ENCODE measurements at places on chromosomes 6 and 20. TPM values are rescaled to one million over a fixed set of nuclear protein-coding genes. Genes with fewer than 3 reads are reported as not detected.

FAM217A gene
- not detected for total RNA-seq

TCF15 gene
- not detected for total RNA-seq

LINC00237 gene
- not detected for total RNA-seq

- DNase-seq, result no peak
- H3K27ac ChIP-seq, result no peak overlapping the region
- peaks cover 3% of the 10 kb centered on the region for H3K4me1 ChIP-seq
- H3K4me3 ChIP-seq, result no peak overlapping the region
Measured at GRCh38 chr20:48893374-48893773, 28.1 kb upstream of the ARFGEF2 start.

- H3K4me1 ChIP-seq, result no peaks in the 10 kb centered on the region
- peak; percentile 76 for DNase-seq
- H3K27me3 ChIP-seq, result no peaks in the 10 kb centered on the region
Measured at GRCh38 chr20:57582432-57583288, 21.8 kb downstream of the PCK1 start.

- peak; percentile 98 for DNase-seq
- H3K27me3 ChIP-seq, result no peaks in the 10 kb centered on the region
- H3K27ac ChIP-seq, result no peak overlapping the region
- no peaks in the 10 kb centered on the region for H3K36me3 ChIP-seq
Measured at GRCh38 chr20:24773751-24774201, 175.3 kb upstream of the CST7 start.

- H3K4me1 ChIP-seq, result peaks cover 7% of the 10 kb centered on the region
- DNase-seq, result no peak
- no peaks in the 10 kb centered on the region for H3K36me3 ChIP-seq
- no peak overlapping the region for H3K4me3 ChIP-seq
Measured at GRCh38 chr20:36061754-36062153, 92.8 kb upstream of the EPB41L1 start.

DNA sequence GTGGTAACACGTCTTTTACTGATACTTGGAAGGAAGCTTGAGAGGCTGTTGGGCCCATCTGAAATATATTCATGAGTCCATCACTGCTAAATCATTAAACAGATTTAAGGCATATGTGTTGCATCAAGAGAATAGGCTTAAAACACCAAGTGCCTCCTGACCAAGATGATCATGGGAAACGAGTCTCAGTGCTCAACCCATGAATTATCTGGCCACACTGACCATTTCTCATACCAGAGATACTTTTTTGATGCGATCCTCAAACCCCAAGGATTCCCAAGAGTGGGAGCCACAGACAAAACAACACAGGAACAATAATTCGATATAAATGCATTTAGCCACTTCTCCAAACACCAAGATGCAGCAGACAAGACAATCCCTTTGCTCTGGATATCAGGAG, 17.2 kb downstream of the HEY2 start:
- no peaks in the 10 kb centered on the region for H3K4me1 ChIP-seq
- H3K36me3 ChIP-seq, result no peaks in the 10 kb centered on the region
- DNase-seq, result no peak
- H3K27me3 ChIP-seq, result peaks cover 7% of the 10 kb centered on the region

- no peak overlapping the region for H3K4me3 ChIP-seq
- no peaks in the 10 kb centered on the region for H3K4me1 ChIP-seq
- H3K27ac ChIP-seq, result no peak overlapping the region
- DNase-seq, result no peak
- no peaks in the 10 kb centered on the region for H3K27me3 ChIP-seq
Measured at GRCh38 chr6:132359886-132360285, 41.4 kb downstream of the MOXD1 start.

Measured in fibroblast of lung (primary cell).